ENCODE measurements at places on chromosomes 4 and X.
A peak's percentile ranks its signal among the peaks of the same experiment; 100 is the strongest.

DNA sequence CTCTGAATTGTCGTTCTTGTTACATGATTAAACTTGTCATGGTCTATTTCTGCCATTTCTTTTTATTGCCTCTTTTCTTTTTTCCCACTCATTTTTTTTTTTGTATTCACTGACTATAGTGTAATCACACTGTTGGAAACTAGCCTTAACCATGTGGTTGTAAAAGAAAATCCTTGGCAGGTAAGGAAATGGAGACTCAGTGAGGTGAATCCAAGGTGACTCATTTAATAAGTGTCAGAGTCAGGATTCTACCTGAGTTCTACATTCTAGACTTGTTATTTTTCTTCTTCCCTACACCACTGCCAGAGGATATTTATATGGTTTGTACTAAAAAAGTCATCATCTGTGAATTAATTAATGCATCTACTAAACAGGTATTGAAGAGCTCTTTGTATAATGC is 152.2 kb downstream of the CBLL2 start:
- no peak for DNase-seq

DNA sequence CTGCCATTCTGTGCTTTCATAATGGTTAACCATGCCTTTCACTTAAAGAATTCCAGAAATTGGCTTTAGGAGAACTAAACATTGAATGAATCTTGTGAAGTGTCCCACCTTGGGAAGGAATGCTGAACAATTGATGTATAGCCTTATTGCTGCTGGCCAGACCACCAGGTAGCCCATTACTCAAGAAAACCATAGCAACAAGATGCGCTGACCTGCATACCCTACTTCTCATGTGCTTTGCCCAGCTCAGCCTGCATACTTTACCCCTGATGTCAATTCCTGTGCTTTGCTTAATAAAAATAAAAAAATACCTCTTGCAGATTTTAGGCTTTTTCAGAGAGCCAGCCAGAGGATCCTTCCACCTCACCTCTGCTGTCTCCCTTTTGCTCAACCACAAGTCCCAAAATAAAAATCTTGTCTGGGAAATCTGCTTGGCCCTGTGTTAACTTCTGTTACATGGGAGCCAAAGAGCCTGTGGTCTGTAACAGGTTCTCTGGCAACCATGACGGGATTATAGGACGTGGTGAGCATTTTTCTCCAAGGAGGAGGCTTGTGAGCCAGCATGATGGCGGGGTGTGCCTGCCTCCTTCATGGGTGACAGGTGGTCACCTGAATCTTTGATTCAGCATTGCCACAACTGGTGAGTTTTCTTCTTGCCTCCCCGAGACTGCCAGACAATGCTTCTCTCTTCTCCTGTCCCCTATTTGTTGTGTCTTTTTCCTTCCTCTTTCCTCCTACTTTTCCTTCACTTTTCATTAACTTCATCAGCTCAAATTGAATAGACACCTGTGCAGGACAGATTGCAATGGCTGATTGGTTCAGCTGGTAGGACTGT is 106.8 kb downstream of the ARSJ start:
- DNase-seq: no peak

DNA sequence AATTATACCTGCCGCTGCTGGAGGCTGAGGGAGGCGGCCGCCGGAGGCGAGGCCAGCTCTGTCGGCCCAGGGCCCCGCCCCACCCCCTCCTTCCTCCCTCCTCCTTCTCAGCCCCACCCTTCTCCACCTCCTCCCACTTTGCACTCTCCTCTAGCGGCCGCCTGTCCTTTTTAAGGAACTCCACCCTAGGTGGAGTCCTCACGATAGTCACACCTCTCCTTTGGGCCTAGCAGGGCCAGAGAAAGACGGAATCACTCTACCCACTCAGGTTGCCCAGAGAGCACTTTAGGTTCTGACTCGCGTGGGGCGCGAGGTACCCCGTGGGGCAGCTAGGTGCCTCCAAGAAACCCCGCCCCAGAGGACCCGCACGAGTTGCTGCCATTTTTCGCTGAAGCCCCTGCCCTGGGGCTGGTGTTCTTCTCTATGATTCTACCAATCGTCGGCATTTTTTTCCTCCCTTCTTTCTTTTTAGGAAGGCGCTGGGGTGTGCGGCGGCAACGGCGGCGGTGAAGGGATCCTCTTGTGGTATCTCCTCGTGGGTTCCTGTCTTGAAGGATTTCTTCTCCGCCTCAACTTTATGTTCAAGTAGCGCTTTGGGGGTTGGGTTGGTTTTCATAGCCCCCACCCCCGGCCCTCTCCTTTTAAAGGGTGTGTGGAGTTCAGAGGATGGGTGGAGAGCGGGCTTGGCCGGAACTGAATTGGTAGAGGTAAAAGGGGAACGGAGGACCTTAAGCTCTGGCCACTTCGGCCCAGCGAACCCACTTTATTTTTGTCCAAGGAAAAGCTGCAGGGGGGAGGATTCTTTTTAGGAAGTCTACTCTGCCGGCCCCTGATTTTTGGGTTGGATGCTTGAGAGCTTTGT is at the start of gene KLF8:
Gene KLF8 (plus strand): TSS at position 136 of the 862 bp plus-strand sequence. CDS start 979 bp downstream, outside the sequence.
- DNase-seq: peak; percentile 29

- DNase-seq: no peak
These were observed 22.6 kb downstream of the WDR1 start for GRCh38 chr4:10093801-10094552.

DNA sequence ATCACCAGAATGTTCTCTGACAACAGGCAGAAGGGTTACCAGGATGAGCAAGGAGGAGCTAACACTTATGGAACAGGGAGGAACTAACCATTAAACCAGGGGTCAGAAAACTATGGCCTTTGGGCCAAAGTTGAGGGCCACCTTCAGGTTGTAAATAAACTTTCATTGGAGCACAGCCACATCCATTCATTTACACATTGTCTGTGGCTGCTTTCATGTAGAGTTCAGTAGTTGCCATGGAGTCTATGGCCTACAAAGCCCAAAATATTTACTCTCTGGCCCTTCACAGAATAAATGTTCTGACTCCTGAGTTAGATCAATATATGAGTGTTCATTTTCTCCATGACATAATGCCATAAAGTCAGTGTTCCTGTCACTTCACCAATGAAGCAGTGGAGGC is 13.2 kb upstream of the HCCS start:
- no peak for DNase-seq

GRCh38 chr4:91758487-91758886 is 545.3 kb upstream of the GRID2 start:
- DNase-seq: no peak

DNA sequence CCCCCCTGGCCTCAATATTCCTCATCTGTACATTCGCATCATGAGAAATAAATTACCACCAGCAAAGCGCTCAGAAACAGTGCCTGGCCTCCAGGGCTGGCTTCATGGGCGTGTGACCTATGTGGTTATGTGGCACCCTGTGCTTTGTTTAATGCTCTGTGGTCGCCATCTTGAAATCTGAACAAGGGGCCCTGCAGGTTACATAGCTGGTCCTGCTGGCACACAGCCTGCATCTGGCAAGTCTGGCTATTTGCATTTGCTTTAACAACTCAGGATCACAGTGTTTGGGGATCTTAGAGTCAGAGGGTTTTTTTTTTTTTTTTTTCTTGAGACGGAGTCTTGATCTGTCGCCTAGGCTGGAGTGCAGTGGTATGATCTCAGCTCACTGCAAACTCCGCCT is 9.9 kb downstream of the FOXP3 start:
- no peak for DNase-seq

- DNase-seq: no peak
These were observed 43.1 kb downstream of the SRPX2 start for GRCh38 chrX:100687128-100687527.

GRCh38 chrX:16311671-16312070 is 144.4 kb downstream of the MAGEB17 start:
- DNase-seq: no peak

GRCh38 chr4:128663325-128663724 is 146.2 kb upstream of the JADE1 start:
- peak; percentile 33 for DNase-seq

- DNase-seq: no peak
These were observed 9.9 kb downstream of the NSG1 start for GRCh38 chr4:4396628-4397440.

GRCh38 chrX:15151267-15152186 is 118.4 kb downstream of the ASB9 start:
- peak; percentile 52 for DNase-seq

DNA sequence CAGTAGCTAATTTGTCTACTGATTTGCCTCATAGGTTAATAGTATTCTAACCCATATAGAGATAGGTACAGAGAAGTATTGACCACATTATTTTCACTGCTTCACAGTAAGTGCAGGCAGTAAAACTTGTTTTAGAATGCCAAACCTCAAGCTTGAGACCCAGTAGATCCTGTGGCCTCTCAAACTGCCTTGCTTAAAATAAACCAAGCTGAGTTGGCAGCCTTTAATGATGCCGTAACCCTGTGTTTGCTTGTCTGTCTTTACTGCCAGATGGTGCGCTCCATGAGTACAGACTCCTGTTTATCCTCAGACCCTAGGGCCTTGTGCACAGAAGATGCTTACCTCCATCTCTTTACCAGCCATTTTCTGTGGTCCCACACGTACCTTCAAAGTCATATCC is 50.8 kb downstream of the ANXA3 start:
- no peak for DNase-seq

DNA sequence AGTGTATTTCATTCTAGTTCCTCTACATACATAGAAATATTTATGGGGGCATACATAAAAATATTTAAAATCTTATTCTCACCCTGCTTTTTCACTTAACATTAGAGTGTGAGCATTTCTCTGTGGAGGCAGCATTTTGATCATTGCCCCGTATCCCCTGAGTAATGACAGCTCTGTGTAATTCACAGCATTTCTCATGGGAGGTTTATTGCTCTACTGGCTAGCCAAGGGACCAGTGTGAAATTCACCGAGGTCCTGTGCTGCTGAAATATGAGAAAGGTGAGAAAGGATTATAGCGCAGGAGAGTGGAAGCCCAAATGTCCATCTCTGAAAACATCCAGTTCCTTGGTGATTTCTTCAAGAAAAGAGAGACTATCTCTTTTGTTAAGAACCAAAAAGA is 22.9 kb downstream of the PDGFC start:
- DNase-seq: no peak

DNA sequence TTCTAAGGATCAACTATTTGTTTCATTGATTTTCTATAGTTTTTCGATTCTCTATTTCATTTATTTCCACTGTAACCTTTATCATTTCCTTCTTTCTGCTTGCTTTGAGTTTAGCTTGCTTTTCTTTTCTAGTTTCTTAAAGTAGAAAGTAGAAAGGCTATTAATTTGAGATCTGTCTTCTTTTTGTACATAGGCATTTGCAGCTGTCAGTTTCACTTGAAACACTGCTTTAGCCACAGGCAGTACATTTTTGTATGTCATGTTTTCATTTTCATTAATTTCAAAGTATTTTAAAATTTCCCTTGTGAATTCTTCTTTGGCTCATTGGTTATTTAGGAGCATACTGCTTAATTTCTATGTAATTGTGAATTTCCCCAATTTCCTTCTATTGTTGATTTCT is 152.2 kb downstream of the SH3KBP1 start:
- no peak for DNase-seq

DNA sequence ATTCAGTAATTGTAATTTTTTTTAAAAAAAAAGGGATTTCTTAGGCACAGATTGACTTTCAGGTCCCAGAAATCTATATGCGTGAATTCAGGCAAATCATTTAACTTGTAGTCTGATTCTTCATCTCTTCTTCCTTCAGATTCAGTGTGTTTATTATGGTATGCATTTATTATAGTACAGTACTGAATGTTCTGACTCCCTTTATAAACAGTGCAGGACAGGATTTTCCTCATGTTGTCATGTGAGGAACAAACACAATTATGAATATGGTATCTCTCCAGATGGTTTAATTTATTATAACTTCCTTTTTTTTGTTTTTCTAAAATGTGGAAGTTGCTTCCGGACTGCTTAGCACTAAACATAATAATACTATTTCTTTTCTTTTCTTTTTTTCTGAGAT is 54.2 kb downstream of the RPS3A start:
- DNase-seq: no peak

DNA sequence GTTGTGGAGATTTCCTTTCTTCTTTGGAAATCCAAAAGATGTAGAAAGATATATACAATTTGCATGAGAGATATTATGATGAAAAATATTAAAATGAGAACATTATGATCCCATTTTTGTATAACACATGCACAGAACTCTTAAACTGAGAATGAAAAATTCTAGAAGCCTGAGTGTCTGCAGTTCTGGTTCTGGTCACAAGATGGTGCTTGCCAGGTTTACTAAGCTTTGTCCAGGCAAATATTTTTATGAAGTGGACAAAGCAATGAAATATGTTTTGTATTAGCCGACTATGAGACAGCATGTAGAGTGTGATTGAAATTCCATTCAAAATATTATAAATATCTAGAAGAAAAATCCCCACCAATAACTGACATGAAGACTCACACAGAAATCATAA is 2.2 kb downstream of the PWWP3B start:
- no peak for DNase-seq

DNA sequence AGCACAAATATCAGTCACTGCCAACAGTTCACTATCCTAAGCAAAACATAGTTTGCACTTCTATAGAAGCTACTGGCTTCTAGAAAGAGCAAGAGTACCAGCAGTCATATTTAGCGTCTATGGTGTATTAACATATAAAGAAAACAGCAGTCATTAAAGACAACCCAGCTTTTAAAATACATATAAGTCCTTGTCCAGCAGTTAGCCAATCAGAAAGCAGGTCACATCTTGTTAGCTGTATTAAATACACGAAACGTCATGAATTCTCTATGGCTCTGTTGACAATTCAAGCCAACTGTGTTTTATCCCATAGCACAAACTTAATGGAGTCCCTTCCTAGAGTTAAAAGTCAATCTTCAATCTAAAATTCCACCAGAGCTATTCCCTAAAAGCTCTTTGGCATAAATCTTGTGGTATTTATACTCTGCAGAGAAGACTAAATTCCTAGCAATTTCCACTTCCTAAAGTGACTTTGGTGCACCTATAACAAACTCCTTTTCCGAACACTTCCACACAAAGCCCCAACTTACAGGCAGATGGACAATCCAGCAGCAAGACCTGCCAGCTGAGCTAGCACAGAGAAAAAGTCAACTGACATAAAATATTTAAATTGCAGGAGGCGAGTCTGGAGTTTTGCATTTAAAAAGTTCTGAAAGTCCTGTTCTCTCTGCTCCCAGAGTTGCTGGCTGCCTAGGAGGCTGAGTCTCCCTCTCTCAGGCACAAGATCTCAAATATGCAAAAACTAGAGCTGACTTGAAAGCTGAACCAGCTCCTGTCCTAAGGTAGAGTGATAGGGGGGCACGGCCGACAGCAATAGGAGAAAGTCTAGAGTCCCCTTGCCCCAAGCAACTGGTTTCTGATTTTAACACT is 1.3 kb downstream of the LDB2 start:
- no peak for DNase-seq

GRCh38 chr4:16814361-16814760 is 84.1 kb downstream of the LDB2 start:
- DNase-seq: no peak

- no peak for DNase-seq
These were observed 18.2 kb downstream of the CTSO start for GRCh38 chr4:155935389-155935986.

- no peak for DNase-seq
These were observed 54.1 kb upstream of the DHX15 start for GRCh38 chr4:24638396-24638875.

GRCh38 chr4:3874028-3874415 is 107.8 kb downstream of the ADRA2C start:
- DNase-seq: no peak

- no peak for DNase-seq
These were observed 37.9 kb upstream of the NKAP start for GRCh38 chrX:119981286-119982070.

- DNase-seq: no peak
These were observed at the start of gene CFAP47 for GRCh38 chrX:35919536-35920309. Gene CFAP47 (plus strand): TSS chrX:35919734. CDS start chrX:35919800, 66 bp downstream.

GRCh38 chrX:53230116-53230515 is 5.1 kb upstream of the KDM5C start:
- no peak for DNase-seq

- DNase-seq: peak; percentile 1
These were observed 187.7 kb upstream of the NUDT10 start for GRCh38 chrX:51144828-51145442.

All from CD4-positive, alpha-beta T cell treated with Interleukin-6 at 100 ng/mL for 8 hours (primary cell).